ENCODE measurements at places on chromosomes 4 and X. TPM values are rescaled to one million over a fixed set of nuclear protein-coding genes. Genes with fewer than 3 reads are reported as not detected.

NR3C2 gene
- polyA plus RNA-seq, result 19.1 TPM

PCDH19 gene
- 3.1 TPM for polyA plus RNA-seq

VCX gene
- polyA plus RNA-seq, result not detected

TEX13B gene
- polyA plus RNA-seq, result not detected

FAM184B gene
- 0.41 TPM for polyA plus RNA-seq

CT45A3 gene
- polyA plus RNA-seq, result not detected

MAGEB1 gene
- not detected for polyA plus RNA-seq

UNC5C gene
- 42.9 TPM for polyA plus RNA-seq

CD38 gene
- polyA plus RNA-seq, result 1.3 TPM

SLC49A3 gene
- 3.5 TPM for polyA plus RNA-seq

GPRASP1 gene
- polyA plus RNA-seq, result 10.2 TPM

- no peak for DNase-seq
These were observed 1957.4 kb upstream of the TENM3 start for GRCh38 chr4:180285796-180286195.

GRCh38 chr4:169100670-169101101 is 90.6 kb upstream of the CBR4 start:
- DNase-seq, result no peak

- DNase-seq, result no peak
These were observed 30.8 kb downstream of the DAPP1 start for GRCh38 chr4:99847362-99847976.

GRCh38 chr4:161813889-161814288 is 349.9 kb downstream of the FSTL5 start:
- DNase-seq, result no peak

DNA sequence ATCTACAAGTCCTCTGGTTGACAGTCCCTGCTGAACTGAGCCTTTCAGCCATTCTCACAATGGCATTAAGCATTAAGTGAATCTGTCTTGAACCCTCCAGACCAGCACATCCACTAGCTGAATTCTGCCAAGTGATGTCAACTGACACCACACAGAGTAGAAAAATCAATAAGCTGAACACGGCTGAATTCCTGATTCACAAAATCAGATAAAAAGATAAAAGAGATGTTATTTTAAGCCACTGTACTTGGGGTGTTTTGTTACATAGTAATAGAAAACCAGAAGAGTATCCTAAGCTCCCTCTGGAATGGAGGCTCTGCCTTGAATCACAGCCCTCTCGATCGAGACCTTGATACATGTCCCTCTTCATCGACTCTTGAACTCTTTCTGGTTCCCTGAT is 336.5 kb downstream of the DMD start:
- no peak for DNase-seq

DNA sequence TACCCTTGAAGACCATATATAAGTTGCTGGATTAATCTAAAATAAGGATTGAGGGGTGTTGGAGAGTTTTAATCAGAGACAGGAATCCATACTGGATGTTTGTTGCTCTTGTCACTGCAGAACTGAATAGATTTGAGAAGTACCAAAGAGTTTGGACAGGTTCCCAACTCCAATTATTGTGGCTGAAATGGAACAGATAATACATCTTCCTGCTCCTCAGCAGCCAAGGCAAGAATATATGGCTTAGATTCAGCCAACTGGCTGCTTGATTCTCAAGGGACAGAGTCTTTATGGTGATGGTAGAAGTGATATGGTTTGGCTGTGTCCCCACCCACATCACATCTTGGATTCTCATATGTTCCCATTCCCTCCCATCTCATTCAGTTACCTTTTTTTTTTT is 97.0 kb upstream of the PDHA2 start:
- no peak for DNase-seq

- DNase-seq, result no peak
These were observed 213.4 kb downstream of the TMA16 start for GRCh38 chr4:163707873-163708272.

- DNase-seq, result no peak
These were observed 57.4 kb downstream of the TSC22D3 start for GRCh38 chrX:107718156-107718621.

GRCh38 chr4:183118585-183118984 is 19.5 kb downstream of the WWC2 start:
- no peak for DNase-seq

DNA sequence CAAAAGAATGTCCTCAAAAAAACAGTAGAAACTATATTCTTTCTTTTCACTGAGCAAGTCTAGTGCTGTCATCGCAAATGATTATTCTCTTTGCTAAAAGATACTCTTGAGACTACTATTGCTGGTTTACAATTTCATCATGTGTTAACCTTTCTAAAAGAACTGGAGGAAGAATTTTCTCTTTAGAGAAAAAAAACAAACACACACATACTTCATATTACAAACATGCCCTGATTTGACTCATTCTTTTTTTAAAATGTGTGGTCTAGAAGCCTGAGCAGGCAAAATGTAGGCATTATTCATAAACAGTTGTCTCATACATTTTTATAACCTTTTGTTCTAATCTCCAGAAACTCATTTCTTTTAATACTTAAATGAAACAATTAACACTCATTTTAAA is 60.6 kb upstream of the FAT4 start:
- no peak for DNase-seq
